ENCODE measurements at places on chromosomes 12 and 14.

- DNase-seq: no peak
Measured at GRCh38 chr14:50475460-50475859, 56.9 kb downstream of the MAP4K5 start.

DNA sequence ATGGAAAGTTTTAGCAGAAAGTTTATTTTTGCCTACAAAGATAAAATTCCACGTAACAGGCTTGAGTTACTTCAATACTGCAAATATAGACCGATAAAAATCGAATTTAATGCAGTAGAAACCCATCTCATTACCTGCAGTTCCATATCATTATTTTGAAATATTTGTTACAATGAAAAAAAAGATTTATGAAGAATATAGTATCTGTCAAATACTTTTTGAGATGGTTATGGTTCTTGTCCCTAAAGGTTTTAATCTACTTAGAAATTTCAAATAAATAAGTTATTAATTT, 273.5 kb downstream of the ADAMTS20 start:
- DNase-seq: no peak

DNA sequence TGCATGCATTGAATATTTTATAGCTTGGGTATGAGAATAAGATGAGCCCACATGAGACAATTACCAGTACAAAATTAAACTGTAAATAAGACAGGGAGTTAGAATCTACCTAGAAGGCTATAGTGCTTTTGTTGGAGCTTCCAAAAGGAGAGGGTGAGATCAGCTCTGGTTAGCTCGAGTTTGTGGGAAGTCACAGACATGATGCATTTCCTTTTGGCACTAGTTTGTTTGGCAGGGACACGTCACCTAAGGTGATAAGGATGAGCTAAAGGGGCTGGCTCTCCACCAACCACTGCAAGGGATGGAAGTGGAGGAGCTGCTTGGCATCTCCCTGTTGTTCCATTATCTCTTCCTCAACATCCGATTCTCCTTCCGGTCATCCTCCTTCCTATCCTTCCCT, 48.5 kb upstream of the CPM start:
- DNase-seq: no peak

DNA sequence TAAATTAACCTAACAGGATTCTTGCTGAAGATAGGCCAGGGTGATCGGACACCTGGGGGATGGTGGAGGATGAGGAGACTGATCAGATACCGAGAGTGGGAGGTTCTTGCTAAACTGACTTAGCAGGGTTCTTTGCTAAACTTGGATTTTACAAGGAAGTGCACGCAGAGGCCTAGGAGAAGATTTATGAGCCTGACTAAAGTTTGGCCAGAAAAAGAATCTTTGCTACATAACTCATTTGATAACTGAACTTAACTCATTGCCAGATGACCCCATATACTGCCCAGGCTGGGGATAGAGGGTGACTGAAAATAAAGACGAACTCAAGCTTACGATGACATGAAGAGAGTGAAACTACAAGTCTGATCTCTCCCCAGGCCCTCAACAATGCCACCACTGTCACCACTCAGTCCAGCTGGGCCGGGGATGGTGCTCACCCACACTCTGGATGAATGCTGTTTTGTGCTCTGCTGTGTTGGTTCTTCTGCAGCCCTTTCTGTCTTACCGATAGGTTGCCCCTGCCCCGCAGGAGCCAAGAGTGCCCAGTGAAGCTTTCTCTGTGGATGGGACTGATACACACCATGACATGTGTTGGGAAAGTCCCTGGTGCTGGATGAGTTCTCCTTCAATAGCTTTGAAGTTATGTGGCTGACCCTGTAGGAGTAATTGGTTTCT, 29.0 kb downstream of the PPFIBP1 start:
- DNase-seq: no peak

DNA sequence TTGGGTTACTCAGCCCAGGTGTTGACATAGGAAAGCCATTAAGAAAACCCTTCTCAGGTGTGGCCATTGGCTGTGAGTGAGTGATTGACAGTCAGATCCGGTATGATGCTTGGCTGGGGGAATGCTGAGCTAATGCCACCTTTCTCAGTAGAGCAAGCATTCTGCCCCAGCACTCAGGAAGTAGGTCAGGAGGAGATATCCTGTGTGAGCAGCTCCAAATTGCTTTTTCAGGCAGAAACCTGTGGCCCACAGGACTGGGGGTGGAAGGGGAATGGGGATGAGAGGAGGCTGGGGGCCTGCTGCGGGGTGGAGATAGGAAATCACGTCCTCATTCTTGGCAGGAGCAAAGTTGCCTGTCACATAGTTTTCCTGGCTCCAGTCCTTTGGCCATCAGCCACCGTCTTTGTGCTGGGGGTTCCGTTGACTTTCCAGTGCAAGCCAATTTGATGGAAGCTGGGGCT, 55.7 kb downstream of the NINJ2 start:
- no peak for DNase-seq

DNA sequence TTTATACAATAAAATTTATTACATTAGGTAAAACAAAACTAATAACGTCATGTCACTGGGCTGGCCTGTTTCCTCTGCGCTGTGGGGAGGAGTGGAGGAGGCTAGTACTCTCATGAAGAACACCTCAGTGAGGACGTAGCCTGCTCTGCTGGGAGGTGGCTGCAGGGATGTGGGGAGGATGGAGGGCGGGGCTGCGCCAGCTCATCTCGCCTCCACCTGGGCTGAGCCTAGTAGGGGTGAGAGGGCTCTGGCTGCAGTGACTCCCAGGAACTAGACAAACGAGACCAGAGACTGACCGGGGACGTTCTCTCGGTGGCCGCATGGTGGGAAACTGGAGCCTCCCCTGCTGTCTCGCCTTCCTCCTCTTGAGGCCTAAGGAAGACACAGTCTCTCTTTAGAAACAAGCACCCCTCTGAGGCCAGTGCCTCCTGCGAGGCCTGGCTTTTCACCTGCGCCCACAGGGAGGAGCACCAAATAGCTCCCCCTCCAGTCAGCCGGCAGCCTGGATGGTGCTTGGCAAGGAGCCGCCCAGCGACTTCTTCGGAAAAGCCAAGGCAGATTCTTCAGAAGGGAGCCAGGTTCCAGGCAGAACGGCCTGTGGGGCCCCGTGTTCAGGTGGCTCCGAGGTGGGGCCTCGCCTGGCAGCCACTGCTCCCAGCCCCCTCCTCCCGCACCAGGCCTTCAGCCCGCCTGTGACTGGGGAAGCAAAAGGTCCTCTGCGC, 62.4 kb downstream of the PLEKHG3 start:
- no peak for DNase-seq

GRCh38 chr14:88104710-88105109, 99.8 kb downstream of the GPR65 start:
- DNase-seq: no peak

GRCh38 chr12:31322801-31323207, 3.1 kb downstream of the SINHCAF start:
- DNase-seq: peak; percentile 25

GRCh38 chr12:7136071-7136470, 5.9 kb downstream of the CLSTN3 start:
- no peak for DNase-seq

DNA sequence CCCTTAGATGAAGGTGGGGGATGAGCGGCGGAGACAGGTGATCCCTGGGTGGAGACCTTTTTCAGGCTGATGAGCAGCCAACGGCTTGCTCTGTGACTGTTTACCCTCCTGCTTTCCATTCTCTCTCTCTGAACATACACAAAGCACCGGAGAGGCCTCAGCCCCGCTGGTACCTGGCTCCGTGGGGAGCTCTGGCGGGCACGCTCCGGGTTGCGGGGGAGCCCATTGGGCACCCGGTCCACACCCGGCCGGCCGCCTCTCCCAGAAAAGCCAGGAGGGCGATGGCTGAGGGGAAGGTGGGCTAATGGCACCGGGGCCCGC, 545 bp downstream of the SMARCC2 start:
- no peak for DNase-seq

DNA sequence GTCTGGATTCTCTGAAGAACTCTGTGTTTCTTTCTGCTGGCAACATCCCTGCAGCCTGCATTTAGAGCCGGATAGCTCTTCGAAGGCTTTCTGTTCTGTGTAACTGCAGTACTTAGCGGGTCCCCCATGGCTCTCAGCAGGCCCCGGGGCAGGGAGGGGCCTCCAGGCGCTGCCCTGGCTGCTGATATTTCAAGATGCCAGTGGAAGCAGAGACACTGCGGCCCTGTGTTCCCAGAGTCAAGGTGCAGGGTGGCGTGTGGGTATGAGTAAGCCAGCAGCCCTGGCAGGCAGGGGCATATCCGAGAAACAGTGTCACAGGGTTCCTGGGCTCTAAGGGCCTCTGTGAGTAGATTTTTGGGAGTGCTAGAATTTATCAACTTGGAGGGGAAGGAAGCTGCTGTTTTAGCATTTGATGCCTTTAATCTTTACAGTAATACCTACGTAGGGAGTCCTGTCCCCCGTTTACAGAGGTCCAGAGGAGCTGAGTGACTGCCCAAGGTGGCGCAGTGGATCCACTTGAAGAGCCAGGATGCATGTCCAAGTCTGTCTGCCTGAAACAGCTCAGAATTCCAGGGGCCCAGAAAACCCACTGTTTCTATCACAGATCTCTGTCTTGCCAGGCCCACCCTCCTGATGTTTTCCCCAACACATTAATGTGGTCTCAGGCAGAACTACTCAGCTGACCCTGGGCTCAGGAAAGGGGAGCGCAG, 16.2 kb downstream of the ESRRB start:
- DNase-seq: no peak

DNA sequence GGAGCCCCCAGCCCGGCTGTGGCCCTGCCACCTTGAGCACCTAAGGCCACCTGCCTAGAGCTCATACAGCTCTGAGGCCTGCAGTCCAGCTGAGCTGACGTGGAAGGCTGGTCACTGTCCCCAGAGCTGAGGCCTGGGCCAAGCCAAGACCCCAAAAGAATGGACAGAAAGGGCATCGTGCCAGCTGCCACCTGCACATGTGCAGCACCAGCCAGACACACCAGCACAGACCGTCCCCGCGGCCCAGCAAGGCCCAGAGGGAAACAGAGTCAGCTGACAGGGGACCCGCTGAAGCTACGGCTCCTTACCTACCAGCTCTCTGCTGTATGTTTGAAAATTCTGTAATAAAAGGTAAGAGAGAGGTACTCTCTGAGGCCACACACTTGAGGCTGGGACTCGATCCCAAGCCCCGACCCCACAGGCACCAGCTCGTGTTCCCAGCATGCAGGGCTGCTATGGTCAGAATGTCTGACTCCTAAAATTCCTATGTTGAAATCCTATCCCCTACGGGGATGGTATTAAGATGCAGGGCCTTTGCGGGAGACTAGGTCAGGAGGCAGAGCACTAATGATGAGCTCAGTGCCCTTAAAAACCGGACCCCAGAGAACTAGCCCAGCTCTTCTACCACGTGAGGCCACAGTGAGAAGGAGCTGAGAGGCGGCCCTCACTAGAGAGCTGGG, 25.4 kb downstream of the BRF1 start:
- no peak for DNase-seq

DNA sequence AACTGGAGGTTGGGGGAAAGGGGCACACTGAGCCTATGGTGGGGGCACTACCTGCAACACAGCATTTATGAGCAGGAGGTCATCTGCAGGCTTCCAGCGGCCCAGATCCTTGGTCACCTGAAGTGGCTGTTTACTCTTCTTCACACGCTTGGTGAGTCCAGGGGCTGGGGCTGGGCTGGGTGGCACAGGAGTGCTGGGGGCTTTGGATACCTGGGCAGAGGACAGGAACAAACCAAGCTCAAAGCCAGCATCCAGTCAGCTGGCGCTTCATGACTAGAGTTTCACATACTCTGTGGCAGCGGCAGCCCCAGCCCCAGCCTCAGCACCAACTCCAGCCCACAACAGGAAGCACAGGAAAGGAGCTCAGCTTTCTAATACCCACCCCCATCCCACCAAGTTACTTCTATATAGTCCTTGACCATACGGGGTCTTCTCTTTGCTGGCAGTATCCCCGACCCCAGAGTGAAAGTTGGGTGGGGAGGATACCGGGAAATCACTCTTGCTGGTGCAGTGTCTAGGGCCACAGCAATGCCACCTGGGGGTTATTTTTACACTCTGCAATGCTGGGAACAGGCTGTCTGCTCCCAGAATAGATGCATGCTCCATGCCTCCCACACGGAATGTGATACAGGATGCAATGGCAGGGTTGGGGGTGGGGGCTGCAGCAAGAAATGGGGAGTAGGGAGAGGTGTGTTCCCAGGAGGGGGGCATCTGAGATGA, 3.1 kb downstream of the MCRS1 start:
- DNase-seq: no peak

GRCh38 chr14:97806891-97807290, 1009.7 kb downstream of the VRK1 start:
- no peak for DNase-seq

DNA sequence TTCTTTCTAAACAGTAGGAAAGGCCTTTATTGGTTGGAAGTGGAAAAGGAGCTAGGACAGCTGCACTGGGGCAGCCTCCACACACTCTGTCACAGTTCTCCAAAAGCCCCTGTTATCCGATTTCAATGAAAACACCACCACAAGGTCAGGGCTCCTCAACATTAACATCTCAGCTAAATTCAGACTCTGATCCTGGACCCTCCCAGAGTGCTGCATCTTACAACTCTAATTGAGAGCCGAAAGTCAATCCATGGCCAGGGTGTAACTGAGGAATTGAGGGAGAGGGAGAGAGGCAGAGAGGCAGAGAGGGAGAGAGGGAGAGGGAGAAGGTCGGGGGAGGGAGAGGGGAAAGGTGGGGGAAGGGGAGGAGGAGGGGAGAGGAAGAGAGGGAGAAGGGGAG, 32.1 kb downstream of the DICER1 start:
- no peak for DNase-seq

GRCh38 chr12:57637364-57637763, 4.4 kb upstream of the B4GALNT1 start:
- DNase-seq: no peak

- no peak for DNase-seq
Measured at GRCh38 chr12:18074001-18074400, 16.0 kb downstream of the RERGL start.

DNA sequence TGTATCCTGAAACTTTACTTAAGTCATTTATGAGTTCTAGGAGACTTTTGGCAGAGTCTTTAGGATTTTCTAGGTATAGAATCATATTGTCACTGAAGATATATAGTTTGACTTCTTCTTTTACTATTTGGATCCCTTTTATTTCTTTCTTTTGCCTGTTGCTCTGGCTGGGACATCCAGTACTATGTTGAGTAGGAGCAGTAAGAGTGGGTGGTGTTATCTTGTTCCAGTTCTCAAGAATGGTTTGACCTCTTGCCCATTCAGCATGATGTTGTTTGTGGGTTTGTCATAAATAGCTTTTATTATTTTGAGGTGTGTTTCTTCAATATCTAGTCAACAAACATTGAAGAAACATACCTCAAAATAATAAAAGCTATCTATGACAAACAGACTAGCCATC, 35.0 kb downstream of the LIN7A start:
- no peak for DNase-seq

- no peak for DNase-seq
Measured at GRCh38 chr12:59055204-59055860, 135.0 kb upstream of the LRIG3 start.

All from CD4-positive, alpha-beta T cell treated with Interleukin-21 for 1 hour (primary cell).